Hepatocyte (in vitro differentiated cells): ENCODE measurements at places on chromosomes 7 and 10.
A peak's percentile ranks its signal among the peaks of the same experiment; 100 is the strongest.

DNA sequence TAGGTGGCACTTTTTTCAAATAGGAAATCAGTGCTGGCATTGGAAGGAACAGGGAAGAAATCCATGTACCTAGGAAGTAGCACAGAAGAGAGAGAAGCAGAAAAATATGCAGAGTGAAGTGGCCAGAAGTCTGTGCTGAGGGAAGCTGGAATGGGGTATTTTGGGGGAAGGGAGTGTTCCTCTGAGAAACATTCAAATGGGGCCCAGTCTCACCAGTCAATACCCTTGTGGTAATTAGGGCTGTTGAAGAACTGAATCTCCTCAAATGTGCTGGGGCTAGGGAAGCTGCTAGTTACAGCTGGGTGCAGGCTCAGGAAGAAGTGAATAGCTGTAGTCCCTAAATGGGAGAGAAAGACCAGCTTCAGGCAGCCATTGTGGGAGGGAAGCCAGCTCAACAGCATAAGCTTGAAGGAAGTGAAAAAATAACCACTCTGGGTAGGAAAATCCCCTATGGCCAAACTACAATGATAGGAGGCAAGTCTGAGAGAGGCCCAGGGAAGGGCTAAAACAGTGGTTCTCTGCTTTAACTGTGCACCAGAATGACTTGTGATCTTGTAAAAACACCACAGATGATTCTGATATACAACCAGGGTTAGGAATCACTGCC lies 7.6 kb downstream of the NDST2 start:
- no peak for DNase-seq

DNA sequence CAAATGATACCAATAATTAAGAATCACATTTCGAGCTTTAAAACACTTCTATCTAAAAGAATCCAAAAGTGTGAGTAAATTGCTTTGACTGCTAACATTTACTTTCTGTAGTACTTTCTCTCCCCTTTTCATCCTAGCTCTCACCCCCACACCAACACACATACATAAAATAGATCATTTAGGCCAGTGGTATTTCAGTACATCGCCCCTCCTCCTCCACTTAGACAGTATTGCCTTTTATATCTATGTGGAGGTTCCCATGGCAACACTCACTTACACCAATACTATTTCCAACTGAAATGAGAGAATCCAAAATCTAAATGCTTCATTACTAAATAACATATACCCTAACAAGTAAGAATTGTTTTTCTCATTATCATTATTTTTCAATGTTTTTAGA lies 58.9 kb downstream of the HIBADH start:
- DNase-seq = no peak

- DNase-seq = peak; percentile 26
Observed at GRCh38 chr10:126013489-126014281, 117.3 kb downstream of the FANK1 start.

- no peak for DNase-seq
Observed at GRCh38 chr10:22780474-22780885, 66.1 kb upstream of the PIP4K2A start.

GRCh38 chr10:74072503-74072902 lies 74.6 kb downstream of the VCL start:
- no peak for DNase-seq

GRCh38 chr10:11081408-11081807 lies 63.7 kb downstream of the CELF2 start:
- DNase-seq = no peak

- DNase-seq = no peak
Observed at GRCh38 chr10:84605802-84606201, 277.4 kb downstream of the CCSER2 start.

- no peak for DNase-seq
Observed at GRCh38 chr7:124489925-124490324, 275.7 kb downstream of the GPR37 start.

DNA sequence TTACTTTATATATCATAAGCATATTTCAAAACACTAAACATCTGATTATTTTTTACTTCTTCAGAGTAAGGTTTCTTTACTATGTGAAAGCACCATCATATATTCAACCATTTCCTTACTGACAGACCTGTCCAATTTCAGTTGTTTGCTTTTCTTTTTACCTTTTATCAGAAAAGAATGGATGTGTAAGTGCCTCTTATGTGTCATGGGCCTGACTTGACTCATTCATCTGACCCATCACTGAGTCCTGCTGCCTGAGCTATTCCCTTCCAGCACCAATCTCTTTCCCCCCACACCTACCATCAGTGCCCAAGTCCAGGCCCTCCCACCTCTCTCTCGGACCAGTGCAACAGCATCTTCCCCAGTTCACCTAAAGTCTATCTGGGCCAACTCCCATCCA lies 41.7 kb upstream of the ARID5B start:
- no peak for DNase-seq

DNA sequence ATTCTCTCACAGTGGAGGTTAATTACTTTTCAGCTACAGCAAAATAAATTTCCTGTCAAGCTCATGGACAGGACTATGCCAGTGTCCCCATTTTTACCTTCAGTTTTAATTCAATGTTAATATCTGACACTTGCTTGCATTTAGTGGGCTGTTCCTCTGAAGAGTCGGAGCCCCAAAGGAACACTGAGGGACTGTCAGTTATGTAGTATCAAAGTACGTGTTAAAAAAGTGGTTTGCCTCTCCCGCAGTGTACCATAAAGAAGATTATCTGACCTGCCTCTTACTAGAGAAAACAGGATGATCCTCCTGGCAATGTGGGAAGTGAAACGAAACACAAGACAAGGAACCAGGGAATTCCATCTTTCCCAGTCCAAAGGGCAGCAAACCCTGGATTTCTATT lies 1010.9 kb upstream of the PHF14 start:
- DNase-seq = no peak

GRCh38 chr10:93087846-93088245 lies 14.2 kb downstream of the CYP26A1 start:
- no peak for DNase-seq
